ENCODE measurements at places on chromosomes 4 and X. TPM values are rescaled to one million over a fixed set of nuclear protein-coding genes. Genes with fewer than 3 reads are reported as not detected.

DNA sequence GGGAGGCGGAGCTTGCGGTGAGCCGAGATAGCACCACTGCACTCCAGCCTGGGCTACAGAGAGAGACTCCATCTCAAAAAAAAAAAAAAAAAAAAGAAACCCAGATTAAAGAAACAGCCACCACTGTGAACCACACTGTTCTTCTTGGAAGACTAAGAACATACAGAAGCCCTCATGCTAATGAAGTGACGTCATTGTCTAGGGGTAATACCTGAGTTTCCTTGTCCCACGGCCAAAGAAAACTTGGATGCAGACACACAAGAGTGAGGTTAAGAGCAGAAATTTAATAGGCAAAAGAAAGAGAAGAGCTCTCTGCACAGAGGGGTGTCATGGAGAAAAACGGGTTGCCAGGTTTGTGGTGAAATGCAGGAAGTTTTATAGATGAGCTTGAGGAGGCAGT is 691.6 kb downstream of the NLGN4X start:
- DNase-seq = no peak

DNA sequence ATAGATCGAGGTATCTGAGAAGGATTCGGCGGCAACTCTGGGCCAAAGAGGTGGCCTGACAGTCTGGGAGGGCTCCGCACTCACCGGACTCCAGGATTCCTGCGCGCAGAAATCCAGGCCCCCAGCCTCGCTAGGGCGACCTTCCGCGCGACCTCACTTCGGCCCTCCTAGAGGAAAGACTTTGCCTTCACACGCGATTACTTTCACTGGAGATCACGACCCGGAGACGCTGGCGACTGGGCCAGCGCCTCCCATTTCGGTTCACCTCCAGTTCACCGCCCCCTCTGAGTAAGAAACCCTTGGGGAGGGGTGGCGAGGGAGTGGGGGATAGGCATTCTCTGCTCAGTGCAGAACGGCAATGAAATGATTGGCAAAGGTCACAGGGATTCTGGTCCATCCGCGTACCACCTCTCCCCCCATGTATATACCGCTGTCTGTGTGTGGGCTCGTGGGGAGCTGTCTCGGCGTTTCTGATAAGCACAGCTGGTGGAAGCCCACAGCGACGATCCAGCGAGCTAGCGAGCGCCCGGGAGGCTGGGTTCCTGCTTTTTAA is 2.5 kb downstream of the POU3F4 start:
- no peak for DNase-seq

- DNase-seq = no peak
These were observed 50.0 kb downstream of the LUZP4 start for GRCh38 chrX:115339441-115340025.

DNA sequence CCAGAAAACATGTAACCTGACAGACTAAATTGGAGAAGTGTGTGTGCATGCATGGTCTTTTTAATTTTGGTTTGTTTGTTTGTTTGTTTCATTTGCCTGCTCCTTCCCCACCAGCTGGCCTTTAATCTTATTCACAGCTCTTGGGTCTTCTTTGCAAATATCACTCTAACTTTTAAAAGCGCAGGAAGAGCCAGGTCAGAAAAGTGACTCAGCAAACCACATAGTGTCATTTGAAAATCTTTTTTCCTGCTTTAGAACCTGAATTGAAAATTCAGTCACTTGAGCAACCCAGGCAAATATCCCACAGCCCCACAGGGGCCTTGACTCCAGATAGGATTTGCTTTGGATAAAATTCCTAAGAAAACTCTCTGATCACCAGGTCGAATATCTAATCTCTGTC is 4.6 kb downstream of the TMEM255A start:
- DNase-seq = peak; percentile 11

GRCh38 chrX:51155566-51155965 is 177.1 kb upstream of the NUDT10 start:
- DNase-seq = no peak

- peak; percentile 22 for DNase-seq
These were observed 25.7 kb upstream of the SHISA3 start for GRCh38 chr4:42371305-42372252.

DNA sequence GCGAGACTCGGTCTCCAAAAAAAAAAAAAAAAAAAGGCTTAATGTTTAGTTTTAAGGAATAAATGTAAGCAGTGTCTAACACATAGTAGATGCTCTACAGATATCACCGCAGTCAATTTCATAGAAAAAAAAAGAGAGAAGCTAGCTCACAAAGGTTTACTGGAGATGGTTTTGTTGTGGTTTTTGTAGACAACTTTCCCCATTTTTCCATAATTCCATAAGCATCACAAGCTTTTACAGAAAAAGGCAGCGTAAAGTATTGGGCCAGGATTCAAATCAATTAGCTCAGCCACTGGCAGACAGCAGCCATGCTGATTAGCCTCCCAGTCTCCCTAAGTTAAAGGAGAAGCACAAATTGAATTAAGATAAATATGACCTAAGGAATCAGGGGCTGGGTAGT is 1.5 kb downstream of the GRSF1 start:
- DNase-seq = peak; percentile 1

GRCh38 chrX:12225107-12225506 is 86.8 kb downstream of the FRMPD4 start:
- DNase-seq = no peak

DNA sequence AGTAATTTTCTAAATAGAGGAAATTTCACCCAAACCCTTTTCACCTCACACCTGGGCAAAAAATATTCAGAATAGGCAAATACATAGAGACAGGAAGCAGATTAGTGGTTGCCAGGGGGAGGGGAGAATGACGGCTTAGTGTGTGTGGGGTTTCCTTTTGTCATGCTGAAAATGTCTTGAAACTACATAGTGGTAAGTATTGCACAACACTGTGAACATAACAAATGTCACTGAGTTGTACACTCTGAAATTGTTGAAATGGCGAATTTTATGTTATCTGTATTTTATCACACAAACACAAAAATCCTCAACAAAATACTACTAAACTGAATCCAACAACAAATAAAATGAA is 60.7 kb upstream of the PLAC1 start:
- DNase-seq = peak; percentile 32

GRCh38 chr4:159516556-159517140 is 413.8 kb downstream of the RAPGEF2 start:
- no peak for DNase-seq

DNA sequence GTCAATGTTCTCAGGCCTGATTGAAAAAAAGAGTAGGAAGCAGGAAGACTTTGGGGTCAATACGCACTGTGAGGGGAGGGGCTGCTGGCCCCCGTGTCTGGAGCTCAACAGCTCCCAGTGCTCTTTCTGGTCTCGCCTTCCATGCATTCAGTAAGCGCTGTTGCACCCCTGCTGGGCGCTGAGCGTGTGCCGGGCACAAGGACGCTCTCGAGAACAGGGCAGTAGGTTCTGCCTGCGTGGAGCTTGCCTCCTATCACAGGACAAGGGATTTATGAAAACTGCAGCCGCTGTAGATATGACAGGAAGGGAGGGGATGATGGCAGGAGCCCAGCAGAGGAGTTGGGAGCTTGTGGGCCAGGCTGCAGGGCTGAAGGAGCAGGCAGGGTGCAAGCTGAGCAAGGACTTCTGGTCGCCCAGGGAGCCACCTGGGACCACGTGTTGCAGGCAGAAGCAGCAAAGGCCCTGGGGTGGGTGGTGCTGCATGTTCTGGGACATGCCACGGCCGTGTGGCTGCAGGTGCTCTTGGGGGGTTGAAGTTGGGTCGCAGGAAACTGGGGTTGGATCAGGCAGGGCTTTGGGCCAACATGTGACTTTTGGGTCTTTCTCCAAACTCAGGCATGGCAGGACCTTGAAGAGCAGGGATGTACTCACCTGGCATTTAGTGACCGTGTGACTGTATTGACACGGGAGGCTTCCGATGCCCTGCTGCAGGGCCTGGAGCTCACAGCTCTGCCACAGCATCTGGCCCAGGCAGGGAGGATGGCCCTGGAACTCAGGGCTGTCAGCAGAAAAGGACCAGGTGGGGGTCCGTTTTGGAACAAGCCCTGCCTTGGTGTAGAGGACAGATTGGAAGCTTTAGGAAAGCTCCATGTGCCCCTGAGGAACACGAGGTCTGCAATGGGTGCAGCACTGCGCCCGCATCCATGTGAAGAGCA is 97.9 kb downstream of the CPZ start:
- DNase-seq = no peak

DNA sequence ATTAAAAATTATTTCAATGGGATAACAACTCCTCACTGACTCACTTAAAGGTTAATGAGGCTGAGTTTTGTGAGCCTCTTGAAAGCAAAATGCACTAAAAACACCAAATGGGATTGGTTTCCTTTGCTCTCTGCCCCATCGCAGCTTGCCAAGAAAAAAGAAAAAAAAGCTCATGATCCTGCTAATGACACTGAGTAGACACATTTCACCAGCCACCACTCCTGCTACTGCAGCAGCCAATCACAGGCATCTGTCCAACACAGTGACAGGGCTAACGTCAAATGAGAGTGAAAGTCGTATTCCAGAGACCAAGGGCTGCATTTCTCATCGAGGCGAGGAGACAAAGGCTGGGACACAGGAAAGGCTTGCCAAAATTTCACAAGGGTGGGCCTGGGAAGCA is 5.2 kb downstream of the APBB2 start:
- DNase-seq = peak; percentile 38

DNA sequence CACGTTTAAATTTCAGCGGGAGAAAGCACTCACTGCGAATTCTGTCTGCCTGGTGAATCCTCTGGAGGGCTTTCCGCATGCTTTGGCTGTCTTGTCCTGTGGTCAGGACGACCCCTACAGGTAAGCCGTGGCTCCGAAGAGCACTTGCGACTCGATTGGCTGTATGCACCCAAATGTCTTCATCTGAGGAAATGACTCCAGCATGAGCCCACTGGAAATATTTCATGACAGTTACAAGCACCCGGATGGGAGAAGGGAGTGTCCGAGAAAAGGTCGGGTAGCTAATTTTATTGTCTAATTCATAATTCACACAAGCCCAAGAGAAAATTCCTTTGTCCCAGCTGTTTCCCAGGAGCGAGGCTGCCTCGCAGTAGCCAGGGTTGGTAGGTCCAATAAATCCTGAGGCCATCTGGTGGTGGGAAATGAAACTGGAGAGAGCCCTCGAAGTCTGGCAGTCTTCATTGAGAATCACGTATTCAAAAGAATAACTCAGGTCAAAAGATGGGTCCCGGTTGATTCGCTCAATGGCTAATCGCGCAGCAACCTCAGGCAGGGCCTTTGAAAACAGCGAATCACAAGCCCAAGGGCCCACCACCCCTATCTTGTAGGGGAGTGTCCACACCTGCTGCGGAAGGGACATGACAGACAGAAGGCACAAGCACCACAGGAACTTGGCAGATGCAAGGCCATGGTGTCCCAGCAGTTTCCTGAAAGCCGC is 6.6 kb downstream of the GUCY2F start:
- peak; percentile 43 for DNase-seq

DNA sequence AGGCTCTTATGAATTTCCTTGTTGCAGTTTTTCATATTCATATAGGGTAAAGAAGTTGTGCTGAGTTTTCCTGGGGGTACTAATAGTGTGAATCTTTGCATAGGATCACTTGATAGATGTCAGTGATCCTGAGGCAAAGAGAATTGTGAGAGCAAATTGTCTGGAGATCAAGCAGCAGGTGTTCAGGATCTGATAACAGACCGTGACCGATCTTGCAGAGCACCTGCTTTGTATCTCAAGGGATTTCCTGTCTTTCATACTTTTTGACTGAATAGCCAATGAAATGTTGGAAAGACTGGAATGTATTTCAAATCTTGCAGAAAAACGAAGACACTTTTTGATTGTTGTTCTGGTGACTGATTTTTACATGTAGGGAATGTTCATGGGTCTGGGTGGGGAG is 914.5 kb downstream of the STIM2 start:
- DNase-seq = no peak

GRCh38 chrX:63466690-63467089 is 115.6 kb upstream of the SPIN4 start:
- no peak for DNase-seq

GRCh38 chr4:40630335-40631021 is 814 bp upstream of the RBM47 start:
- no peak for DNase-seq

- DNase-seq = peak; percentile 14
These were observed 1.1 kb upstream of the PDLIM3 start for GRCh38 chr4:185536411-185536709.

DNA sequence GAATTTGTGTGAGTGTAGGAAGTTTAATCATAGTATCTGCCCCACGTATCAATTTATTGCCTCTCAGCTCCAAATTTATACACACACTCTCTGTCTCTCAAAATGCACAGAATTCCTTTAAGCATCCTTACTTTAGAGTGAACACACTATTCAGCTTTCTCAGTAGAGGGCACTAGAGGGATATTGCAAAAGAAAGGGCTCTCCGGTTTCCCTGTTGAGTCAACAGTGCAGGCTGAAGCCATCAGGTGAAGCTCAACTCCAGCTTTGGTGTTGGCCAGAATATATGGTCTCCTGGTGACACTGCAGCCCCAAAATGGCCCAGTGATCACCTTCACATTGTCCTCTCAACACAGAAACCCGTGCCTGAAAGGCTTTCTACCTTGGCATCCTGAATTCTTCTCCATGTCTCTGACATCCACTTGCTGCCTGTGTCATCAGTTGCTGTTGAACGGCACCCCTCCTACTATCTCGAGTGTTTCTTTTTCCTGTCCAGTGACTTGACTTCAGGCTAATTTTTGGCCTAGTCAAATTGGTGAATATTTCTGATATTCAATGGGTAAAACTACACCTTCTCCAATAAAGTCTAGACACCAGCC is 670.5 kb downstream of the GABRG1 start:
- DNase-seq = peak; percentile 0

DNA sequence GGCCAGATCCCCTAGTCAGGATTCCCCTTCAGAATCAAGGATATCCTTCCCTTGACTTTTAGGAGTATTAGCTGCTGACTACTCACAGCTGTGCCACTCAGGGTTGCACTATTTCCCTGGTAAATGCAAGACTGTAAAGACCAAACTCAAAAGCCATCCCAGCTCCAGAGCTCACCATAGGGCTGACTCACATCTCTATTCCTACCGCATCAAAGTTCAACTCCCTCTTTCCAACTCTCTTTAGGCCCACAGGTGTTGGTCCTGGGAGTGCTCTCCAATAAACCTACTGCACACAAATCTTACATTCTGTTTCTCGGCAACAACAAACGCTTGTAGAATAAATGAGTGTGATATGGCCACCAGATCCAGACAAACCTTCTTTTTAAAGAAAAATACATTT is 109.6 kb downstream of the PPP3CA start:
- peak; percentile 29 for DNase-seq

DNA sequence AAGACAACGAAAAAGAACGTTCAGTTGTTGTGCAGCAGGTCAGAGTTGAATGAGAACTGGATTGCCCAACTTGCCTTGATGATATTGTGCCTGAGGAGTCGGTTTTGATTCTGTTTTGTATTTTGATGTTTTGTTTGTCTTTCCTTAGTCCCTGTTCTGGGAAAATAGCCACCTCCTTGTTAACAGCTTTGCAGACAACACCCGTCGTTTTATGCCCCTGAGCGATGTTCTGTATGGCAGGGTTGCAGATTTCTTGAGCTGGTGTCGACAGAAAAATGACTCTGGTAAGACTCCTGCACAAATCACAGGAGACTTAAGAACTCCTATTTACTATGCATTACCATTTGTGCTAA is 4.5 kb downstream of the BST1 start:
- no peak for DNase-seq

PGAM4 gene
- not detected for total RNA-seq

CT83 gene
- total RNA-seq = not detected

SMARCA1 gene
- total RNA-seq = 39.3 TPM

PI4K2B gene
- 25.6 TPM for total RNA-seq

DDX53 gene
- total RNA-seq = not detected

MSANTD1 gene
- 0.12 TPM for total RNA-seq

RAI2 gene
- not detected for total RNA-seq

MTMR8 gene
- total RNA-seq = 0.24 TPM

NMU gene
- total RNA-seq = 7.3 TPM

SORCS2 gene
- 2.9 TPM for total RNA-seq

MCF2 gene
- not detected for total RNA-seq

GRID2 gene
- under 0.01 TPM for total RNA-seq

SMIM43 gene
- not detected for total RNA-seq

XG gene
- not detected for total RNA-seq

TMSB15A gene
- 27.1 TPM for total RNA-seq

Measured in RPMI7951 (cell line).